ENCODE measurements at places on chromosomes 11 and 22. TPM values are rescaled to one million over a fixed set of nuclear protein-coding genes. Genes with fewer than 3 reads are reported as not detected.

UBQLN3 gene
- total RNA-seq = not detected

APOA5 gene
- total RNA-seq = not detected

USP35 gene
- total RNA-seq = 6.7 TPM

TRPM5 gene
- total RNA-seq = not detected

OR5AP2 gene
- total RNA-seq = not detected

PARVG gene
- not detected for total RNA-seq

MYEOV gene
- 109 TPM for total RNA-seq

TCP11L1 gene
- 24.5 TPM for total RNA-seq

MYO18B gene
- 0.02 TPM for total RNA-seq

CLMP gene
- 24.7 TPM for total RNA-seq

ANO1 gene
- 1.1 TPM for total RNA-seq

PRRG4 gene
- 0.47 TPM for total RNA-seq

NLRP10 gene
- not detected for total RNA-seq

OR51E2 gene
- total RNA-seq = not detected

SLC22A8 gene
- not detected for total RNA-seq

SLC22A6 gene
- total RNA-seq = not detected

OR51B2 gene
- not detected for total RNA-seq

LINC01488 gene
- total RNA-seq = not detected

NEU3 gene
- 3.6 TPM for total RNA-seq

DDTL gene
- 1.8 TPM for total RNA-seq

SPI1 gene
- total RNA-seq = not detected

MUC6 gene
- 0.01 TPM for total RNA-seq

EMID1 gene
- total RNA-seq = 0.28 TPM

MUC5AC gene
- 5.4 TPM for total RNA-seq

KRTAP5-1 gene
- total RNA-seq = not detected

ABTB2 gene
- 24.5 TPM for total RNA-seq

TIMP3 gene
- 2.3 TPM for total RNA-seq

VWCE gene
- 0.77 TPM for total RNA-seq

SAA1 gene
- total RNA-seq = 0.24 TPM

SPON1 gene
- not detected for total RNA-seq

LRRC75B gene
- 8.8 TPM for total RNA-seq

MOGAT2 gene
- 0.05 TPM for total RNA-seq

TRIM51 gene
- total RNA-seq = not detected
